ENCODE measurements at places on chromosomes 12 and 14. TPM values are rescaled to one million over a fixed set of nuclear protein-coding genes. Genes with fewer than 3 reads are reported as not detected.
A peak's percentile ranks its signal among the peaks of the same experiment; 100 is the strongest.

- no peak for DNase-seq
Observed at GRCh38 chr12:11581179-11581755, 68.2 kb upstream of the ETV6 start.

GRCh38 chr12:2678426-2678825, 116.3 kb upstream of the FKBP4 start:
- no peak for DNase-seq

DNA sequence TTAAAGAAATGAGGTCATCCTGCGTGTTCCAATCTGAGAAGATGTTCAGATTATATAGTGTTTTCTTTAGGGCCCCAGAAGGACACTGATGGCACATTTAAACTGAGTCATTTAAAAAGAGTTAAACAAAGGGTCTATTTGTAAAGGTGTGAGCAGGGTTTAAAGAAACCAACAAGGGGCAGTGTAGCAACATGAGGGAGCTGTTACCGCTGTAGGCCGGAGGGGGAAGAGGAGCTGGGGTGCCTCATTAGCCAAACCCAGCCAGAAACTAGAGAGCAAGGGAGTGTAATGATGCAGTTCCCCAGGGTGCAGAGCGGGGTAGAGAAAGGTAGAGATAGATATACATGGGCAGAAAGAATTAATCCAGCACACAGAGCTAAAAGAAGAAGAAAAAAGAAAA, 160.4 kb downstream of the TBX5 start:
- DNase-seq = no peak

- peak; percentile 28 for DNase-seq
Observed at GRCh38 chr12:125332900-125333299, 267.7 kb downstream of the AACS start.

DNA sequence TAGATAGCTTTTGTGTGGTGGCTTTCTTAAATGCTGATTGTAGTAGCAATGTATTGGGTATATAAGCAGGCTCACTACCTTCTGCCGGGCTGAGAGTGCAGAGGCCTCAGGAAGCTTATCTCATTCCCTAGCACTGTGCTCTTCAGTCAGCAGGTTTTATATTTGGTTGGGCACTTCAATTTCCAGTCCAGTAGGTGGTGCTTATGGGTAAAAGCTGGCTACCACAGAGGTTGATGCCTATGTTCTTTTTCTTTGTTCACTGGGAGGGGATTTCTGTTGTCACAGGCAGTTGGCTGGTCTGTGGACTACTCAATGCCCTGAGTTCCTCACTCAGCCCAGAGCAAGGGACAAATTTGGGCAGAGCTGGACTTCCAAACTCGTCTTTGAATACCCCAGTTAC, 43.0 kb upstream of the GLIPR1 start:
- DNase-seq = no peak

- DNase-seq = no peak
Observed at GRCh38 chr14:99026471-99026870, 245.5 kb downstream of the BCL11B start.

DNA sequence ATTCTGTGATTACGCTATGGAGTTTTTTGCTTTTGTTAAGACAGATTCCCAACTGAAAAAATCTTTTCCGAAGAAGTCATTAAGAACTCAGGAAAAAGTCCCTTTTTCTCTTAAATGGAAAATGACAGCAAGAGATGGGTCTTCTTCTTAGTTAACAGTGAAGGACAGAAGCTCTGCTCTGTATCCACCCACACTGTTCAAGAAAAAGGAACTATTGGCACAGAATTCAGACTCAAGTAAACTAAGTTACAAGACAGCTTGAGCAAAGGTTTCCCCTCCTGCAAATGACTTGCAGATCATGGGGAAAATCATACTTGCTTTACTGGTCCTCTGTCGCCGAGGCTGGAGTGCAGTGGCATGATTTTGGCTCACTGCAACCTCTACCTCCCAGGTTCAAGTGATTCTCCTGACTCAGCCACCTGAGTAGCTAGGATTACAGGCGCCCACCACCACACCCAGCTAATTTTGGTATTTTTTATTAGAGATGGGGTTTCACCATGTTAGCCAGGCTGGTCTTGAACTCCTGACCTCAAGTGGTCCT, 137.1 kb upstream of the AEBP2 start:
- DNase-seq = no peak

- no peak for DNase-seq
Observed at GRCh38 chr14:104806625-104807465, 5.9 kb downstream of the ZBTB42 start.

- DNase-seq = peak; percentile 97
Observed at GRCh38 chr12:6278439-6279255, 31.8 kb upstream of the PLEKHG6 start.

GRCh38 chr14:84095681-84096080, 1434.3 kb upstream of the FLRT2 start:
- no peak for DNase-seq

DNA sequence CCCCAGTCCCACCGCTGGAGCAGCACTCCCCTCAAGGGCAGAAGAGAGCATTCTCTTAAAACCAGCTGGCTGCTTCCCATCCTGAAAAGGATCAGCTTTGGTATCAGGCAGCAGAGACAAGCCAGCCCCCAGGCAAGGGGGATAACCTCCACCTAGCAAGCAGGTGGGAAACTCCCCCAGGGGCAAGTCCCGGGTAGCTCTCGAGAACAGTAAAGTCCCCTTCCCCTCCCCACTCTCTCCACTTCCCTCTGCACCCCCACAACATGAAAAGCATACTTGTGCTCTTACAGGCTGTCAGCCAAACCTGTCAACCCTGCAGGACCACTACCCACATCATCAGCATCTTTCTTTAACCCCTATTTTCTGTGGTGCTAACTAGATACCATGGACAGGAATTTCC, 254.0 kb downstream of the NTF3 start:
- DNase-seq = no peak

DNA sequence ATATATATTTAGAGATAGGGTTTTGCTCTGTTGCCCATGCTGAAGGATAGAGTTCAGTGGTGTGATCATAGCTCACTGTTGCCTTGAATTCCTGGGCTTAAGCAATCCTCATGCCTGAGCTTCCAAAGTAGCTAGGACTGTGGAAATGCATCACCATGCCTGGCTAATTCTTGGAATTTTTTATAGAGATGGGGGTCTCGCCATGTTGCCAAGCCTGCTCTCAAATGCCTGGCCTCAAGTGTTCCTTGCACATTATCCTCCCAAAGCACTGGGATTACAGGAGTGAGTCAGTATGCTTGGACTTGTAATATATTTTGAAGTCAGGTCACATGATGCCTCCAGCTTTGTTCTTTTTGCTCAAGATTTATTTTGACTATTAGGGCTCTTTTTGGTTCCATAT, 178.0 kb downstream of the RPAP3 start:
- no peak for DNase-seq

- no peak for DNase-seq
Observed at GRCh38 chr12:67786086-67786485, 137.5 kb downstream of the DYRK2 start.

DNA sequence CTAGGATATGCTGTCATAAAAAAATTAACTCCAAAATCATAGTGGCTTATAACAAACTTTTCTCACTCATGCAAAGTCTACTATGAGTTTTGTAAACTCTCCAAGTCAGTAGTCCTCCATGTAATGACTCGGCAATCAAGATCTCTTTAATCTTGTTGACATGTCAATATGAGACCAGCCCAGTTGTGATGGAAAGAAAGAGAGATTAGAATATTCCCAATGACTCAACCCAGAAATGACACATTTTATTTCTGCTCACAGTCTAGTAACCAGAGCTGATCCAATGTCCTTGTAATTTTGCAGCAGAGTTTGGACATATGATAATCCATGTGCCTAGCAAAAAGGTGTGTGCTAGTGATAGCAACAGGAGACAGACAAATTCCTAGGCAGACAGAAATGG, 112.6 kb upstream of the CNTN1 start:
- DNase-seq = no peak

DNA sequence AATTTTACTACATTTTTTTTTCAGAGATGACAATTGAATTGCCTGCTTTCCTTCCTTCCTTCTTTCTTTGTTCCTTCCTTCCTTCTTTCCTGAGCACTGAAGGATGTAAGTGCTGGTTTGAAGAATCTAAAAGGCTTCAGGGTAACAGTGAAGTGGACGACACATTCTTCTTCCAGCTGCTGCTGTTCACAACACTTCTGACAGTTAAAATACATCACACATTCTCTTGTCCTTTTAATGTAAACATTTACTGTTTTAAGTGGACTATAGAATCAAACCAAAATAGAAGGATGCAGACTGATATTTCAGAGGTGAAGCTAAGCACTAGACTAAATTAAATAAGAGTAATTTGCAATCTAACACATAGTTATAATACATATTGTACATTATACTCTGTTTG, 151.5 kb downstream of the MSRB3 start:
- no peak for DNase-seq

DNA sequence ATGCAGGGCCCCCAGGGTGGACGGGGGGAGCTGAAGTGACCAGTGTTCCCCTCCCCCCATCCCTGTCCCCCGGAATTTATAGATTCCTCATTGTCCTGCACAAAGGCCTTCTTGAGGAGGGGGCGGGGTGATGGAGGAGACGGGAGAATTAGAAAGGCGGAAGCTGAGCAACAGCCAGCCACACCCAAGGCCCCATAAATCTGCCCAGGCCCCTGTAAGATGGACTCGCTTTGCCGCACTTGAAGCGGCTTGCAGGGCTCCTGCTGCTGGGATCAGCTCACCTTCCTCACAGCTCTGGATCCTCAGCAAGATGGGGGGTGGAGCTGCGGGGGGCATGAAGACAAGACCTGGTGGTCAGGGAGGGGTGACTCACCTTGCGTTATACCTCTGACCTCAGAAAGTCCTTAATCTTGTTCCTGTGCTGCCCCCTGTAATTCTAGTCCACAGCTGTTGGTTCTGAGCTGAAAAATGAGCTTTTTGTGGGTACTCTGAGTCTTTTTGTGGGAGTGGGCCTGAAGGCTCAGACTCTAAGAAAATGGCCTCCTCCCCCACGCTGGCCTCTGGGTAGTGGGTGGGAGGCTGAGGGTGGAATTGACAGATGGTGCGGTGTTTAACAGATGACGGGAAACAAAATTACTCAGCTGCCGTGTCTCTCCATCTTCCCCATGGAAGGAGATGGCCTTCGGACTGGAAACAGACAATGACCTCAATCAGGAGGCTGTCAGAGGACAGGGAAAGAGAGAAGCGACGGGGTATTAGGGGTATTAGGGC, 15.8 kb upstream of the ANKRD33 start:
- DNase-seq = no peak

DNA sequence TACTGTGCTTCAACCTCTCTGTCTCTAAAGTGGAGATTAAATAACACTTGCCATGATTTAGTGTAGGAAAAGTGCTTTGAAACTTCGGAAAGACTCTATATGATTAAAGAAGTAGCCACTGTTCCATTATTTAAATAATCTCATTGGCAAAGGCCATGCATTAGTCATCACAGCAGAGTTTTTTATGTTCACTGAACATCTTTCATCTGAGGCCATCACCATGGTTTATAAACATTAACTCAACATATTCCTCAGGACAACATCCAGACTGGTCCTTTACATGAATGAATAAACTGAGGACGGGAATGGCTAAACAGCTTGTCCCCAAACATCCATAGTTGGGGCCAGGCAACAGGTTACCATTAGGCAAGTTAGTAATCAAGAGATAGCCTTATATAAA, 124.6 kb upstream of the FRMD6 start:
- DNase-seq = no peak

GRCh38 chr12:94704452-94705306, 54.3 kb upstream of the TMCC3 start:
- DNase-seq = no peak

GRCh38 chr12:29943683-29944082, 159.9 kb upstream of the TMTC1 start:
- DNase-seq = no peak

GRCh38 chr14:69023035-69023434, 43.9 kb upstream of the ACTN1 start:
- DNase-seq = no peak

DNA sequence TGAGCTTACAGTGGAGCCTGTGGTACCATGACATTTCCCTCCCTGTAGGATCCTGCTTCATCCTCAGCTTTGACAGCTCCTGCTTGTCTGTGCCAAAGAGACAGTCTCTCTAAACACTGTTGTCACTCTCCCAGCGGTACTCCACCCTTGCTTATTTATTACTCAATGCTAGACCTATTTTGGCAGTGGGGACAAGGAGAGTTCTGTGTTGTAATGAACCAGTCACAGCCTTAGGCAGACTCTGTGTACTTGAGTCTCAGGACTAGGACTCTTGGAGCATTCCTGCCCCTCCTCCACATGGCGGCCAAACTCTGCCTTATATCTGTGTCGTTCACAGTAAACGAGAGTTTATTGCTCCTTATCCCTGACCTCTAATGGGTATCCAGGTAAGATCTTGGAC, 70.9 kb downstream of the PIK3C2G start:
- no peak for DNase-seq

DNA sequence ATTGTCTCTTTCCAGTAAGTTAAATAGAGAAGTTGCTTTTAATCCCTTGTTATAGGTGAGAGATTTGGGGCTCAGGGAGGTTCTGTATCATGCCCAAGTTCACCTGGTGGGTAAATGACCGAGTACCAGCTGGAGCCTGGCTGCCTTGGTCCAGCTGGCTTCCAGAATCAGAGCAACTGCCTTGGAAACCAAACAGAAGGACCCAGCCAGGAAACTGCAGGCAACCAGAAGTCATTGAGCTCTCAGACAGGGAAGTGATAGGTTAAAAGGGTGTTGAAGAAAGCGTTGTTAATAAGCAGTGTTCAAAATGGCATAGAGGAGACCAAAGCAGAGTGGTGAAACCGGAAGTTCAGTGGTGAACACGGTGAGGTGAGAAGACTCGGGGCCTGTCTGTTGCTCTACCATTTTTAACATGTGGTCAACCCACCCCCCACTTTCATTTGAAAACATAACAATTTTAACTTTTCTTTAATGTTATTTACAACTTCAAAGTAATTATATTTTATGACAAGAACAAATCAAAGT, 54.9 kb downstream of the PLEKHG7 start:
- no peak for DNase-seq

DNA sequence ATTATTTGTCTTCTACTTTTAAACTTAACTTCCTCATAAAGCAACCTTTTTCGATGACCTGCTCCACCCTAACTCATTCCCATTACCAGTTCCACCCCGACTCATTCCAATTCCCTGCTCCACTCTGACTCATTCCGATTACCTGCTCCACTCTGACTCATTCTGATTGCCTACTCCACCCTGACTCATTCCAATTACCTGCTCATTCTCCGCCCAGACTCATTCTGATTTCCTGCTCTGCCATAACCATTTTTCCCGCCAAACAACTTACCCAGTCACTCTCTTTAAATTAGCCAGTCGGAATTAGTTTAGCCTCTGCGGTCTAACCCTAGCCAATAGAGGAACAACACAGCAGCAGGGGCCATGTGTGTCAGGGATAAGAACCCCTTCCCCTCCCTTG, 249.1 kb downstream of the DPY19L2 start:
- no peak for DNase-seq

GRCh38 chr12:69442894-69443293, 27.3 kb upstream of the FRS2 start:
- no peak for DNase-seq

ACACB gene
- total RNA-seq = 19.6 TPM

AGAP2 gene
- 1.4 TPM for total RNA-seq

UNC79 gene
- total RNA-seq = 0.27 TPM

FOXJ2 gene
- total RNA-seq = 27.2 TPM

AVPR1A gene
- total RNA-seq = 2.6 TPM

TMPRSS12 gene
- total RNA-seq = 1.4 TPM

TAS2R50 gene
- not detected for total RNA-seq

CCDC177 gene
- not detected for total RNA-seq

KLRF1 gene
- 0.27 TPM for total RNA-seq

MGAT4C gene
- 0.05 TPM for total RNA-seq

USP30 gene
- 22.7 TPM for total RNA-seq

ZDHHC17 gene
- total RNA-seq = 13.1 TPM

TCL1B gene
- not detected for total RNA-seq

DNAI7 gene
- 2.5 TPM for total RNA-seq

PPM1H gene
- total RNA-seq = 2.4 TPM

CMA1 gene
- total RNA-seq = 2.2 TPM

Measured in lower leg skin (tissue), 4 donors.